ENCODE measurements at places on chromosomes 6 and 20.

- no peak for DNase-seq
Measured at GRCh38 chr6:159695984-159696383, 2.9 kb upstream of the SOD2 start.

DNA sequence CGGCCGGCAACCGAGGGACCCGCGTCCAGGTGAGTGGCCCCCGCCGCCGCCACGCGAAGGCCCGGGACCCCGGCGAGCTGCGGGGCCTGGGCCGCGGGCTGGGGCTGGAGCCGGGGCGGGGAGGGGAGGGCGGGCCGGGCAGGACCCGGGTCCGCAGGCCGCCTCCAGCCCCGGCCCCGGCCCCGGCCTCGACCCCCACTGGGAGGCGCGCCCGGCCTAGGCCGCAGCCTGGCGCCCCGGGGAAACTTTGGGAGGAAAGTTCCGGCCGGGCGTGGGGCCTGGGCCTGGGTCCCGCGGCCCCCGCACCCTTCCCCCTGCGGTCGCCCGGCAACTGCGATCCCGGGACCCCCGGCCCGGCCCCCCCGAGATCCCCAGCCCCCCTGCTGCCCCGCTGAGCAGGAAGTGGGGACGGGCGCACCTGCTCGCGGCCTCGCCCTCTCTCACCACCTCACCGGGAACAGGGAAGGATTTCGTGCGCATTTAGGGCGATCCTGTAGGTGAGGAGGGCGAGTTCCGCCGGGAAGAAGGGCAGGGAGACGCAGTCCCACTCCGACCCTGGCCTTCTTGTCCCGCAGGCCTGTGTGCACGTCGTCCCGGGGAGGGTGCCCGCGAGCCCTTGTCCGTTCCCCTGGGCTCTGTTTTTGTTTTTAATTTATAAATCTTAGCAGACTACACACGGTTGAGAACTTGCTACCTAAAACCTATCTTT lies 402 bp downstream of the OSBPL2 start:
- DNase-seq = no peak

- no peak for DNase-seq
Measured at GRCh38 chr6:125066964-125067363, 86.6 kb upstream of the TPD52L1 start.

- DNase-seq = no peak
Measured at GRCh38 chr20:35216541-35216940, 9.9 kb upstream of the MMP24 start.

GRCh38 chr20:48826883-48827771 lies 672 bp downstream of the PREX1 start:
- peak; percentile 67 for DNase-seq

- DNase-seq = no peak
Measured at GRCh38 chr6:44190715-44191114, 26.0 kb upstream of the MYMX start.

DNA sequence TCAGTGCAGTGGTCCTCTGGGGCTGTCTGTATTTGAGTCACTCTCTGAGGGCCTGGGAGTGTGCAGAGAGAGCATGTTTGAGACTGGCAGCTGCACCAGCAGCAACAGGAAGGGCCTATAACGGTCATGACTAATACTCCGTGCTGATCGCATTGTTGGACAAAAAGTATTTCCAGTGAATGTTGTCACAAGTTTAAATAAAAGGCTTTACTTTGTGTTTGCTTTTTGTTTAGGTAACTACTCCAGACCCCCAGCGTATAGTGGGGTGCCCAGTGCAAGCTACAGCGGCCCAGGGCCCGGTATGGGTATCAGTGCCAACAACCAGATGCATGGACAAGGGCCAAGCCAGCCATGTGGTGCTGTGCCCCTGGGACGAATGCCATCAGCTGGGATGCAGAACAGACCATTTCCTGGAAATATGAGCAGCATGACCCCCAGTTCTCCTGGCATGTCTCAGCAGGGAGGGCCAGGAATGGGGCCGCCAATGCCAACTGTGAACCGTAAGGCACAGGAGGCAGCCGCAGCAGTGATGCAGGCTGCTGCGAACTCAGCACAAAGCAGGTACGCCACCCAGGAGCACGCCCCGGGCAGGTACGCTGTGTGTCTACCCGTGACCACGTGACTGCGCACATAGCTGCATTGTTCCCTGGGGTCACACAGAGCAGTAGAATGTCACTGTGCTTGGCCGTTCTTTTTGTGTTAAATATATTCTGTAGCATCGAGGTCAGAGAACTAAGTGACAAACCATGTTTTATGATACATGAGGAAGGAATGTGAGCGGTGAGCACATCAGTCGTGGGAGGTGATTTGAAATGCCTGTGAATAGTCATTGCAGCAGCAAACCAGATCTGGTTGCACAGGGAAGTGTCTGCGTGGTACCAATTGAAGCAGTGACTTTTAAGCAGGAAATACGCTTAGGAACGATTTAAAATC lies 174.7 kb downstream of the TMEM242 start:
- no peak for DNase-seq
